Stimulated activated CD4-positive, alpha-beta T cell treated with anti-CD3 and anti-CD28 coated beads, Interleukin-1b, Interleukin-23, amount 100 ng/mL, for 24 hours (primary cell): ENCODE measurements at places on chromosomes 11 and 22.

DNA sequence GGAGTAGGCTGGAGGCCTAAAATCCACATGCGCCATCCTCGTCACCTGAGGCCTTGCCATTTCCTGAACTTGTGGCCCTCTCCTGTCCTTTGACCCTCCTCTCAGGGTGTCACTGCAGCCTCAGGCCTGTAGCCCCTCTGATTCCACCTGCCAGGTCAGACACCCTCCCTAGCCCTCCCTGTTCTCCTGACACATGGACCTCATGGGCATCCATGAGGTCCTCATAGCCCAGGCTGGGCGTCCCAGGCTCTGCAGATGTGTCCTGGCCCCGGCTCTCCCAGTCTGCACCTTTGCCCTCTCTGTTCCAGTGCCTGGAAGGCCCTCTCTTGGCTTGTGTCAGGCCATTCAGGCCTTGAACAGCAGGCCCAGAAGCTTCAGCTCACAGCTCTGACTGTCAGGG is 15.8 kb downstream of the RAB36 start:
- DNase-seq: no peak

GRCh38 chr22:41524809-41525449 is 19.3 kb downstream of the POLR3H start:
- DNase-seq: peak; percentile 53

DNA sequence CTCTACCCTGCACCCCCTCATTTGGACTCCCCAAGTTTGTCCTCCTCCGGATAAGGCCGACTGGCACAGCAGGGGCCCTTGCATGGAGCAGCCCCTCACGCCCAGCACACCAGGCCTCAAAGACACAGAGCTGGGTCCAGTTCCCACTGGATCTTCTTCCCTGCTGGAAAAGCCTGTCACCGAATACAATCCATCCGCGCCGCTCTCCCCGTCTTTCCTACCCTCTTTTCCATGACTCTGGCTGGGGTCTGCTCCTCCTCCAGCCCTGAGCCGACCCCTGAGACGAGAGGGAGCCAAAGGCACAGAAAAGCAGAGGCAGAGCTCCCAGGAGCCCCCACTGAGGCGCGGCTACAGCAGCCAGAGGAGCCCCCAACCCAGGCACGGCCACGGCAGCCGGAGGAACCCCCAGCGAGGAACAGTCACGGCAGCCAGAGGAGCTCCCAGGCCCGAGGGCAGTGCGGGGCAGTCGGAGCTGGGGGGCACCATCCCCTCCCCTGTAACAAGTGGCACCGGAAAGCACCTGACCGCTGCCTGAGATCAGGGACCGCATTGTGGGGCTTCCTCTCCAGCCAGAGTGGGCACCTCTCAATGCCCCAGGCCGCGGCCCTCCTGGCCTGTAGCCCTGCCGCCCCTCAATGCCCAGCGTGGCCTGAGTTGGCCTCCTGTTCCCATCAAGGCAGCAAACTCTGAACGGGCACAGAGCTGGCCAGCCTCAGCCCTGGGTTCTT is 12.0 kb downstream of the ALG12 start:
- DNase-seq: no peak

DNA sequence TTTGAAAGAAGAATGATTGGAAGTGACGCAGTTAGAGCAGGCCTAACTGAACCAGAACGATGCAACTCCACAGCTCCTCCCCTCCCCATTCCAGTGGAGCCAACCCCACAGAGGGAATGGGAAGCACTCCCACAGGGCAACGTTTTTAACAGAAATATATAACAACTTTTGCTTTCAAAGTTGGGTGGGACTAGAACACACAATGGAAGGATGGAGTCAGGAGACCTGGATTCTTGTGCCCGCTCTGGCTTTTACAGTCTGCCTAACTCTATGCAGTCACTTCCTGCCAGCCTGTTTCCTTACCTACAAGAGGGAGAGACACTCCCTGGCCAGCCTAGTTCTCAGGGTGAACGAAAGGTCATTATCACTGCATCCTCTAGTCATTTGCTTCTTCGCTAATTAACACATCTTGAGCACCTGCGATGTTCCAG is 75.5 kb downstream of the PACSIN2 start:
- DNase-seq: no peak

GRCh38 chr11:86219311-86220193 is 25.0 kb upstream of the EED start:
- DNase-seq: no peak

DNA sequence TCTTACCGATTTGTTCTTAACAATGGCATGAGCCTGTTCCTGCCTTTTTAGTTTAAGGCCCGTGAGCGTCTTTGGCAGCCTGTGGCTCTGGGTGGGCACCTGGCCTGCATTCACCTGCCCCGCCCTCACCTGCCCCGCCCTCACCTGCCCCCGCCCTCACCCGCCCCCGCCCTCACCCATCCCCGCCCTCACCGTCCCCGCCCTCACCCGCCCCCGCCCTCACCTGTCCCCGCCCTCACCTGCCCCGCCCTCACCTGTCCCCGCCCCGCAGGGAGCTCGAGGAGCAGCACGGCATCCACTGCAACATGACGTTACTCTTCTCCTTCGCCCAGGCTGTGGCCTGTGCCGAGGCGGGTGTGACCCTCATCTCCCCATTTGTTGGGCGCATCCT is 14.2 kb downstream of the GATD1 start:
- DNase-seq: no peak

- no peak for DNase-seq
Measured at GRCh38 chr11:44761551-44761961, 34.8 kb downstream of the TSPAN18 start.

DNA sequence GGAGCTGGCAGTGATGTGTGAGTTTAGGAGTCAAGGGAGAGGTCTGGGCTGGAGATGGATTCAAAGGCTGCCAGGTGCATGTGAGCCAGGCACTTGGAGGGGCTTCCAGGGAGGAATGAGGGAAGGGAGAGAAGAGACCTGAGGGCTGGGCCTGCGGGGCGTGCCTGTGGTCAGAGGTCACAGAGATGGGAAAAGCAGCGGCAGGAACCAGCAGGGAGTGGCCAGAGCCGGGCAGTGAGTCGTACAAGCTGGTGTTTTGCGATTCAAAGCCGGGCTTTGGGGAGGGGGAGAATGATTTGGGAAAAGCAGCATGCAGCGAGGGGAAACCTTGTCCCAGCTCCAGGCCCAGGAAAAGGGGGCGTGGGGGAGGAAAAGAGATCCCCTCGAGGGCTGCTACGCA is 96.9 kb upstream of the RTL6 start:
- no peak for DNase-seq

- DNase-seq: no peak
Measured at GRCh38 chr11:60208146-60208895, 25.4 kb upstream of the MS4A6A start.

DNA sequence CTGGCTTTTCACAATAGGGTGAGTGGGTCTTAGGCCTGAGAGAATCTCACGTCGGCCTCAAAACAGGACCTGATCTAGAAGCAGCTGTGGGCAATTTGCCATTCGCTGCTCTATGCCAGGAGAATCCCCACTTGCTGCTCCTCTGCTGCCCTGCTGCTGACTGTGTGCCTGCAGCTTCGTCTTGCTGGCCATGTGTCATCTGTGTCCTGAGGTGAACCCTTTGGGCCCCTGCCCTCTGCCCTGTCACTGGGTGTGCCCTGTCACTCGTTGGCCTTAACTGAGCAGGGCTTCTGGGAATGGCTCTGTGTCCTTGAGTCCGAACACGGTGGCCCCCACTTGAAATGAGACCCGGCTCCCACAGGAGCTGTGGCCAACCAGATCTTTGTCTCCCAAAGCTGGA is 6.2 kb downstream of the NAA40 start:
- DNase-seq: no peak

DNA sequence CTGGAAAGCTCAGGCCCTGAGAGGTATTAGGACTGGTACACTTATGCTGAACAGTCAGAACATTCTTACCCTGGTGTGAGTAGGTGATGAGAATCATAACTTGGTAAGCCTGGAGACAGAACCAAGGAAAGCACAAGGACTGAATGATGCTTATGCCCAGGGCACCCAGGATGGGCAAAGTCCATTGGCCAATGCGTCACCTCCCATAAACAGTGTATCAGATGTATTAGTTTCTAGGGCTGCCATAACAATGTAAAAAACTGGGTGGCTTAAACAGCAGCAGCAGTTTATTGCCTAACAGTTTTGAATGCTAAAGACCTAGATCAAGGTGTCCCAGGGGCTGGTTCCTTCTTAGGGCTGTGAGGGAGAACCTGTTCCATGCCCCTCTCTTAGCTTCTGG is 107.0 kb downstream of the FAR1 start:
- no peak for DNase-seq

DNA sequence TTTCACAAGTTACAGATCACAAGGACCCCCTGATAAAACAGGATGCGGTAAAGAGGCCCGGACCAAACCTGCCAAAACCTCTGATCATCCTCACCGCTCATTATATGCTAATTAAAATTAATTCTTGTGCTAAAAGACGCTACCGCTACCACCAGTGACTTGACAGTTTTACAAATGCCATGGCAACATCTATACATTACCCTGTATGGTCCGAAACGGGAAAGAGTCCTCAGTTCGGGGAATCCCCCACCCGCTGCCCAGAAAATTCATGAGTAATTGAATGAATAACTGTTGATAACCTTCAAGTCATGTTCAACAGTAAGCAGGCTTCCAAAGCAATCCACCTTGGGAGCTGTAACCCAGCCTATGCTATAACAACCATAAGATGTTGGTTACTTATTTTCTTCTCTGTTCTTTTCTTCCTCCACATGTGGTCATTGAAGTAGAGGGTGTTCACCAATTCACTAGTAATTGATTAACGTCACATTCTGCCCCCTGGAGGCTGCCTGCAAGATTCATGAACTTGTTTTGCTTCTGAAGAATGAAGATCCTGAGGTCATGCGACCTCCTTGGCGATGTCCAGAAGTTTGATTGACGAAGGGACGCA is 20.6 kb downstream of the APOBEC3H start:
- DNase-seq: peak; percentile 36

DNA sequence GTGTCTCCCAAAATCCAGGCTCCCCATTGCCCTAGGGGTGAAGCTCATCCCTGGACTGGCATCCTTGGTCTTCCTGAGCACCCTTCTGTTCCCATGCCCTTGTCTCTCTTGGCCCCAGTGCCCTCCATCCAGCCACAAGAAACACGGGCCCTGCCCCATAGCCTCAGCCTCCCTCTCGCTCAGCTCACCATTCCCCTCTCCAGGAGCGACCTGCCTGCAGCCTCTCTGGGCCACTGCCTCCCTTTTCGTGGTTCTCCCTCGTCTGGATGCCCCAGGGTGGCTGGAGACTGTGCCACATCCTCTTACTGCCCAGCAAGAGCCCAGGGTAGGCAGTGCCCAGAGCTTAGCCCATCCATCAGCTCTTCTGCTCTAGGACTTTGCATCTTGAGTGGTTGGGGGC is 532.1 kb downstream of the TBC1D22A start:
- DNase-seq: no peak

DNA sequence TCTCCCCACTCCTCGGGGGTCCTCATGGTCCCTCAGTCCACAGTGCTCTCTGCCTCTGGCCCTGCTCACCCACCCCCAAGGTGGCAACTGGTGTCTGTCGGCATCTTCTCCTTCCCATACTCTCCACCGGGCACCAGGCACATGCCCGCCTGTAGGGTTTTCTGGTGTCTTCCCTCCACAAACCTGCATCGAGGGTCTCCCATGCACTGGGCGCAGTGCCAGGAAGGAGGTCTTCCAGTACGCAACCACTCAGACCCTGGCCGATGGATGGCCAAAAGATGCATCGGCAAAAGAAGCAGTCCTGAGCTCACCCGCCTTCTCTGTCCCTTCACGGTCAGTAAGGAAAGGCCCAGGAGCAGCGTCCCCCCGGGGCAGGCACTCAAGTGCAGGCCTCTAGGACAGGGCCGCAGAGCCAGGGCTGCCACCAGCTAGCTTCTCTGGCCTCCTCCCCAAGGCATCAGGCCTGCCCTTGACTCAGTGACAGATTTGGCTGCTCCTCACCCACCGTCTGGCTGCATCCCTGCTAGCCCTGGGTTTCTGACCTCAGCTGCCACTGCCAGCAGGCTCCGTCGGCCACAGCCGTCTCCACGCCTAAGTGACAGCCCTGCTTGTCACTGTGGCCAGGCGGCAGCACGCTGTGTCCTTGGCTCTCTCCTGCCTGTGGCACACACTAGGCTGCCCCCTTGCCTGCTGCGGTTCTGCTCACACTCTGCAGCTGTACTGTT is 32.1 kb upstream of the IGSF9B start:
- DNase-seq: no peak

DNA sequence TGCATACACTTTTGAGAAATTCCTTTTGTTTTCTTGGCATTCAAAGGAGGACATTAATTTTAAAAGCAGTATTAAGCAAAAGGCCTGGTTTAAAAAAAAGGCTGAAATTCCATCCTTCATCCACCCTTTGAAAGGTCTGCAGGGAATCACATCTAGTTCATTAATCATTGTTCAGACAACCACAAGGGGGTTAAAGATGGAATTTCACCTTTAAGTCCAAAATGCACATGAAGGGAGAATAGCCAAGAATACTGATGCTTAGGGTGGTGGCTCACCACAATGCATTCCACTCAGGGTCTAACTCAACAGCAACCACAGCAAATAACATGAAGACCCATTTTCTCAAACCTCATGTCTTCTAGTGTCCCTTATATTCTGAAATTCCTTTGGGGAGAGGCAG is 256.9 kb downstream of the CADM1 start:
- DNase-seq: no peak

- no peak for DNase-seq
Measured at GRCh38 chr22:28008056-28008455, 89.0 kb upstream of the PITPNB start.

GRCh38 chr11:11842421-11843008 is 743 bp downstream of the USP47 start:
- peak; percentile 31 for DNase-seq

- no peak for DNase-seq
Measured at GRCh38 chr11:67099831-67100324, 19.2 kb upstream of the KDM2A start.

DNA sequence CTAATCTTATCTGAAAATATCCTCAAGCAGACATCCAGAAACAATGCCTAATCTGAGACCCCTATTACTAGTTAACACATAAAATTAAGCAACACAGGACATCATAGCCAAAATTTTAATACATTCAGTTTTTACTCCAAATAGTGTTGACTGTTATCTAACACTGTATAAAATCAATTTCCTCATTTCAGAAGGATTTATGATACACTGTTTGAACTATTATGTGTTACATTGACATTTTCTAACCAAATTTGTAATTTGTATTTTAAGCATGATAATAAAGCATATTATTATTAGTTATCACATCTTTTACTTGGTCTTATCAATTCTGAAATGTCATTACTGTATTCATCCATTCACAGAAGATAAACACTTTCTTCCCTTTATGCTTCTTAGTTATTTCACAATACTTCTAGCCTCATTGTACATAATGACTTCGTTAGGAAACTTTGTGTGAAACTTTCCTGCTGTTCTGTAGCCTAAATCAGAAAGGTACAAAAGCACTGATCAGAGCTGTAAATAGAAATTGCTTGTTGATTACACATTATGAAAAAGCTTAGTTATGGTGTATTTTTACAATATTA is 1248.9 kb downstream of the JRKL start:
- DNase-seq: no peak
